ENCODE measurements at places on chromosomes 13 and 19. TPM values are rescaled to one million over a fixed set of nuclear protein-coding genes. Genes with fewer than 3 reads are reported as not detected.

GRCh38 chr13:68696907-68697306, 1410.7 kb upstream of the ATXN8OS start:
- no peak for DNase-seq

GRCh38 chr19:17806945-17807344, 12.0 kb downstream of the B3GNT3 start:
- DNase-seq = no peak

The DLL3 gene
- 3.4 TPM for total RNA-seq

GRCh38 chr19:29569038-29569911, 36.8 kb upstream of the POP4 start:
- DNase-seq = no peak

The ENOX1 gene
- not detected for total RNA-seq

The SERPINE3 gene
- not detected for total RNA-seq

DNA sequence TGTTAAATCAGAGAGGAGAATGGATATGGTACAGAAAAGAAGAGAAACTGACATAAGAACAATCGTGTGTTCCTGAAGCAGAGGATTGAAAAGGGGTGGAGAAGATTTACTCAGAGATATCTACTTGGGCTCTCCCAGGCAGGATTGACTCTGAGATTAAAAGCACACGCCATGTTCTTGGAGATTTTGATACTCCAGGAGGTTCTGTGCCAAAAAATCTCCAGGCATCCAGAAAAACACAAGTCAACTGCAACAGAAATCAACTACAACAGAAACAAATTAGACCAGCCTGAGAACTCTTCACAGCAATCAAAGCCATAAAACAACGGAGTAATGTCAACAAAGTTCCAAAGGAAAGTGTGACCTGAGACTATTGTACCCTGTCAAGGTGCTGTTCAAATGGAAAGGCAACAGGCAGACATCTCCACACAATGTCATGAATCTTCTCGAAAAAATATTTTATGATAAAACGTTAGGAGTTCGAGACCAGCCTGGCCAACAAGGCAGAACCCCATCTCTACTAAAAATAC, 104.2 kb downstream of the UBL3 start:
- DNase-seq = no peak

DNA sequence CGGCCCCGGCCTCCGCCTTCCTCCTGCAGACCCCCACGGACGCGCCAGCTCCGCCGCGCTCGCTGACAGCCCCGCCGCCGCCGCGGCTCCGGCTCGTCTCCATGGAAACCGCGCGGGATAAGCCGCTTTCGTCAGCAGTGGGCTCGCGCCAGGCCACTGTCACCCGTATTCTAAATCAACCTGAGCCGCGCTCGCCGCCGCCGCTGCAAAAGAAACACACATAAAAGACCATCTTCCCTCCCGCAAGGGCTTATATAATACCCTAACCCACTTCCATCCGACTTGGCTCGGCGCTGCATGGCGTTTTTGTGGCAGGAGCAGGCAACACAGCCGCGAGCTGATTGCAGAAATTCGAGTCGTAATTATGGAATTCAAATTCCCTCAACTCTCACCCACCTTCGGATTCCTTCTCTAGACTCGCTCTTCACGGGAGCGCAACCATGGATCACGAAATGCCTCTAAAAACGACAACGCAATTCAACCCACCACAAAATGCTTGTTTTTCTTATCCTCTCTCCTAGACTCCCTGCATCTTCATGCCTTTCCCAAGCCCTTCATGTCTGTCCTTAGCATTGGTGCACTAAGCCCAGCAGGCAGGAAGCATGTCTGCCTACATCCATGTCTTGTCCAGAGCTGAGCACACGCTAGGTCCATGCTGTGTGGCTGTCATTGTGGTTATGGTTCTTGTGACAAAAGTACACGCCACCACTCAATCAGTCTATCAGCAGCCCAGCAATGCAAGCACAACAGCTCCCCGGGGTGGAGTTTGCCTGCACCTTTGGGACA, at the start of gene AMER2:
Gene AMER2, minus strand, starts transcription at position 772 of the 786 bp plus-strand sequence. Its CDS starts 669 bp downstream, at position 103.
- no peak for DNase-seq

The VSTM1 gene
- not detected for total RNA-seq

- no peak for DNase-seq
Observed at GRCh38 chr13:57353831-57354230, 186.8 kb downstream of the PRR20E start.

DNA sequence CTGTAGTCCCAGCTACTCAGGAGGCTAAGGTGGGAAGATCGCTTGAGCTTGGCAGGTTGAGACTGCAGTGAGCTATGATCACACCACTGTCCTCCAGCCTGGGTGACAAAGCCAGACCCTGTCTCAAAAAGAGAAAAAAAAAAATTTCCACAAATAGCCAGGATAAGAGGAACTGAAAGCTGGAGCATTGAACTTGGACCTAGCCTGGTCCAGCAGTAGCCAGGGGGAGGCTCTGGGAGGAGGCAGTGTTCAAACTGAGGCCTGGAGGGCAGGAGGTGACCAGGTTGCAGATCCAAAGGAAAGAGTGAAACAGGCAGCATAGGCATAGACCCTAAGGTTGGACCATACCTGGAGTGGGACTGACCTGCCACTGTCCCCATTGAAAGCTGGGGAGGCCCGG, 26.9 kb upstream of the PIK3R2 start:
- no peak for DNase-seq

DNA sequence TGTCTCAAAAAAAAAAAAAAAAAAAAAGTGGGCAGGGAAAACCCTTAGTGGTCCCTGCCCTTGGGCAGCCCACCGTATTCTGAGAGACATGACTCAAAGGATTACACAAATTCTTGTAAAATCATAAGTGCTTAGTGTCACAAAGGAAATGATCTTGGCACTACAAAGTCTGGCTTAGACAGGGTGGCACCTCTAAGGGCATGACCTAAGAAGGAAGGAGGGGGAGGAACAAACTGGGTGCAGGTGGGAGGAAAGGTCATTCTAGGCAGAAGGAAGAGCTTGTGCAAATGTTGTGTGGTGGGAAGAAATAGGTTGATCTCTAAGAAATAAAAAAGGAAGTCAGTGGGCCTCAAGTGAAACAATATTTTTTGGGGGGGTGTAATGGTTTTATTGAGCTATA, 10.4 kb downstream of the PNPLA6 start:
- no peak for DNase-seq

The FPR2 gene
- not detected for total RNA-seq

The MEIS3 gene
- 0.67 TPM for total RNA-seq

GRCh38 chr19:3981373-3981735, 3.9 kb downstream of the EEF2 start:
- no peak for DNase-seq

The CRX gene
- not detected for total RNA-seq

The PLK5 gene
- not detected for total RNA-seq

GRCh38 chr19:7639863-7640348, 3.0 kb downstream of the STXBP2 start:
- DNase-seq = no peak

- no peak for DNase-seq
Observed at GRCh38 chr19:46386151-46386550, 27.2 kb downstream of the CCDC8 start.

- no peak for DNase-seq
Observed at GRCh38 chr19:15062036-15062435, 12.8 kb downstream of the CASP14 start.

- DNase-seq = peak; percentile 45
Observed at GRCh38 chr19:289651-290371, 1.4 kb downstream of the PLPP2 start.

The WDR87 gene
- total RNA-seq = not detected

The ATP8B3 gene
- 12.3 TPM for total RNA-seq

The CGB3 gene
- not detected for total RNA-seq

DNA sequence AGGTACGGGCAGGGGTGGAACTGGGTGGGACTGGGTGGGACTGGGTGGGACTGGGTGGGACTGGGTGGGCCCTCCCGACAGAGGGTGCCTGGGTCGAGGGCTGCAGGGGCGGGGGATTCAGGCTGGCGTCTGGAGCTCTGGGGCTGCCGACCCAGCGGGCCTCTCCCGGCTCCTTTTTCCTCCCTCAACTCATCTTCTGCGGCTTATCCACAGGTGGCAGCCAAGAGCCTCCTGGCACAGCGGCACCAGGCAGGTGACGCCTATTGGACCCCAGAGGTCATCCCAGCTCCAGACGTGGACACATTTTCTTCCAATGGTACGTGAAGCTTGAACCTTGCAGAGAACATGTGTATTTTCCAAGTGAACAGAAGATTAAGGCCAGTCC, 533 bp downstream of the ZNF544 start:
- DNase-seq = peak; percentile 55

GRCh38 chr13:87570669-87571068, 100.5 kb upstream of the SLITRK5 start:
- DNase-seq = no peak

DNA sequence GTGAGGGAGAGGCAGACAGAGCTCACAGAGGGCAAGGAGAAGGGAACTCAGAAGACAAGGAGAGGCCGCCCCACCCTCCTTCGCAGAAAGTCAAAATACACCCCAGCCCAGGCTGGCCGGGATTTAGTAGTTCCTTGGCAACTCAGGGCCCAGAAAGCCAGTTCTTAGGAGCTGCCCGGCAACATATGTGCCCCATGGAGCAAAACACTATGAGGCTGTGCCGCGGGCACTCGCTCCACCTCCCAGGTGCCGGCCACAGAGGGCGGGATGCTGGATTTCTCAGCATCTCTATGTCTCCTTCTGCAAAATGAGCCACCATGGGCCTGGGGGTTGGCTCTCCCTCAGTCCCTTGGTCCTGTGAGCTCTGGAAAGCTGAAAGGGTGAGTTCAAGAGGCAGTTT, 93.8 kb upstream of the CACNA1A start:
- no peak for DNase-seq

DNA sequence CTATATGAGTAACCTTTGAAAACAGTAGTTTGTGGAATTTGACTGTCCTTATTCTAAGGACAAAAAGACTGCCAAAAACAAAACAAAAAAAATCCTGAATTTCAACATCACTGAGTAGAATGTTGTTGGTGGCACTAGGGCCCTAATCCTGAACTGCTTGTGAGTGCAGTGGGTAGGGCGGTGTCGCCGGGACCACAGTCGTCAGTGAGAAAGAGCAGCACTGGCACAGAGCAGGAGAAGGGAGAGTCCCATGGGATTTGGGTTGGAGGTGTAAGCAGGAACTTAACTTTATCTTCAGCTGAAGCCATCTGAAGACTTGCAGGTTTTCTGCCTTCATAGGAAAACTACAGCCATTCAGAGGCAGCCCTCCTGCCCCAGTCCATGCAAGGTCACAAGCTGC, 5.6 kb downstream of the PCID2 start:
- no peak for DNase-seq

DNA sequence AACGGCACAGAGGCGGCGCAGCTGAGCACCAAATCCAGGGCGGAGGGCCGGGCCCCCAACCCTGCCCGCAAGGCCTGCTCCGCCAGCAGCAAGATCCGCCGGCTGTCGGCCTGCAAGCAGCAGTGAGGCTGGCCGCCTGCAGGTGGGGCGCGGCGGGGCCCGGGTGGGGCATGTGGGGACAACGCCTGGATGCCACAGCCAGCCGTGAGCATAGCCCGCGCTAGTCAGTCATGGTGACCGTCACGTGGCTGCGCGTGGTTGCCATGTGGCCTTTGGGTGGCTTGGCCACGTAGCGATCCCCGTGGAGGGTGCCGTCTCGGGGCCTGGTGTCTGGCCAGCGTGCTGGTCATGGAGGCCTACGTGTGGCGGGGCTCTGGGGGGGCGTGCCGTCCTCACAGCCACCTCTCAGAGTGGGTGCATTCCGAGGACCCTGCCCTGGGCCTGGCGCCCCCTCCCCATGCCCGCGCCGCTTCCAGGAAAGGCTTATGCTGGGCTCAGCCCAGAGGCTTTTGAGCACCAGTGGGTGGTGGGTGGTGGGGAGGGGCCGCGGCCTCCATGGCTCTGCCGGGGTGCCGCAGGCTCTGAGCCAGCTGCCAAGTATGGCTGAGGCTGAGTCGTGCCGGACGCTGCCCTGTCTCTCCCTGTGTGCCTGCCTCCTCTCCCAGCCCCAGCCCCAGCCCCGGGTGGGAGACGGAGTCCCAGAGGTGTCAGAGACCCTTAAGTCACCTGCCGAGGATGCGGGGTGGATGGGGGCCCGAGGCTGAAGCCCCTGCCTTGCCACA, 11.1 kb downstream of the CBARP start:
- no peak for DNase-seq

The CYP2A6 gene
- total RNA-seq = 0.31 TPM

The CEACAM6 gene
- 0.29 TPM for total RNA-seq

The KCNRG gene
- 0.13 TPM for total RNA-seq

- DNase-seq = no peak
Observed at GRCh38 chr19:30217461-30217860, 154.7 kb upstream of the ZNF536 start.

GRCh38 chr13:101417043-101417406, 717 bp upstream of the NALCN start:
- DNase-seq = no peak

The ZNF773 gene
- 0.82 TPM for total RNA-seq

- no peak for DNase-seq
Observed at GRCh38 chr19:5782945-5783919, 1.3 kb downstream of the PRR22 start.

- DNase-seq = no peak
Observed at GRCh38 chr19:7676376-7676775, 514 bp upstream of the MCEMP1 start.

The MAMSTR gene
- 1.00 TPM for total RNA-seq

The SBK3 gene
- 0.13 TPM for total RNA-seq

DNA sequence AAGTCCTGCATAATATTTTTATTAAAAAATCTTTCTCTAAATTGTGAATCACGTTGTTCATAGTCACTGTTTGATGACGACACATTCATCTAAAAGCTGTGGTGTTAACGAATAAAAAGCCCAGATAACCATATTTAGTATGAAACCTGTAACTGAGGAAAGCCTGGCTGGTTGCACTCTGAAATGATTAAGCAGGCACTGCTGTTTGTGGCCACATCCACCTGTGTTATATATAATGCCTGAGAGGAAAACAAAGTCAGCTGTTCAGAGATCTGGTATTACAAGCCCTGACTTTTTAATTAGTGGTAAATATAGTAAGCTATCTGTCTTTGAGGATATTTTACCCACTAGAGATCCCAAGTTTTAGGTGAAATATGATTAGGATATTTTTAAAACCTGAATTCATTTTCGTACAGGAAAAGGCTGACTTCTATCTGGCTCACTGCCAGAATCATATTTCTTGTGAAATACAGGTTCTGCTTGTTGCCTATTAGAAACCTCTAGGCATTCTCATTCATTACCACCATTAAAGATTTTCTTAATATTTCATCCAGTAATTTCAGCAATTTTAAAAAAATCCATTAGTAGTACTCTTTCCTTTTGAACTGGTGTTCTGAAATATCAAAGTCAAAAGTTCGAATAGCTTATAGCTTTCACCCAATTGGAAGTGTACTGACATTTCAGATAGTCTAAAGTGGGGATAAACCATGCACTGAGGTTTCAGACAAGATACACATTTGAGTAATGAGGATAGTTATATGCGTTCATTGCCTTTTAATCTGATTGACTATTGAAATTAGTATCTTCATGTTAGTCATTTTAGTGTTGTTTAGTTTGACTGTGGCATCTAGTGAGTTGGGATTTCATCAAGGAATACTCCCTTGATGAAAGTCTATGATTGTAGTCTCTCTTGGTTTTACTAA, 79.7 kb downstream of the LMO7 start:
- DNase-seq = no peak

GRCh38 chr13:78061806-78062205, 143.2 kb upstream of the EDNRB start:
- DNase-seq = no peak

The LENG9 gene
- 0.58 TPM for total RNA-seq

- DNase-seq = no peak
Observed at GRCh38 chr13:113537909-113538688, 46.5 kb upstream of the TFDP1 start.

The C1QTNF9 gene
- not detected for total RNA-seq

GRCh38 chr19:18287836-18288772, 6.7 kb upstream of the JUND start:
- DNase-seq = no peak

GRCh38 chr19:15368051-15368632, 11.4 kb downstream of the AKAP8 start:
- DNase-seq = no peak

The KL gene
- 0.04 TPM for total RNA-seq

The NMRK2 gene
- not detected for total RNA-seq

Measured in K562 (cell line).